LHCN-M2 (cell line): ENCODE measurements at places on chromosomes 5 and 9.

GRCh38 chr9:6305954-6306563 is 22.1 kb upstream of the TPD52L3 start:
- peak; percentile 31 for DNase-seq

DNA sequence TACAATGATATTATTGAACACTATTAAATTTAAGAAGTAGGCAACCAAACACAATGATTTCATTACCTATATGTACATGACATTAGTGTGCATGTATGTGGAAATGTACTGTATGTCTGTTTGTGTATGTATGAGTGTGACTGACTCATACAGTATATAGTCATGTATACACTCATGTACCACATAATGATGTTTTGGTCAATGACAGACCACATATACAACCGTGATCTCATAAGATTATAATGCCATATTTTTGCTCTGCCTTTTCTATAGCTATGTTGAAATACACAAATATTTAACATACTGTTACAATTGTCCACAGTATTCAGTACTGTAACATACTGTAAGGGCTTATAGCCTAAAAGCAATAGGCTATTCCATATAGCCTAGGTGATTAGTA is 19.7 kb downstream of the SVEP1 start:
- DNase-seq = no peak

- no peak for DNase-seq
These were observed 839 bp downstream of the KCNV2 start for GRCh38 chr9:2718001-2718697.

DNA sequence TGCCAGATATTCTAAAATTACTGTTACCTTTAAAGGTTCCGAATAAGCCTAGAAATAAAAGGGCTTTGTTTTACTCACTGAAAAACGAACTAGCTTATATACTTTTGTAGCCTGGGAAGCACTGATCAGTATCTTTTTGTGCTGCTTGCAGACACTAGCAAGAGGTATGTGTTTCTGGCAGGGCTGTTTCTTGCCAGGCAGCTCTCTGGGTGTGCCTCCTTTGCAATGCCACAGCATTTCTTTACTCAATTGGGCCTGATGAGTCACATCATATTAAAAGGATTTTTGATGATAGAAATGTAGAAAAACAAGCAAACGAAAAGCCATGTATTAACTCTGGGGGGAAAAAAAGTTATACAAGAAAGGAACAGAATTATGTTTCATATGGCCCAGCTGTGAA is 35.6 kb downstream of the CD180 start:
- DNase-seq = peak; percentile 61

- DNase-seq = peak; percentile 46
These were observed 36.9 kb downstream of the ANKRD33B start for GRCh38 chr5:10600626-10601245.

DNA sequence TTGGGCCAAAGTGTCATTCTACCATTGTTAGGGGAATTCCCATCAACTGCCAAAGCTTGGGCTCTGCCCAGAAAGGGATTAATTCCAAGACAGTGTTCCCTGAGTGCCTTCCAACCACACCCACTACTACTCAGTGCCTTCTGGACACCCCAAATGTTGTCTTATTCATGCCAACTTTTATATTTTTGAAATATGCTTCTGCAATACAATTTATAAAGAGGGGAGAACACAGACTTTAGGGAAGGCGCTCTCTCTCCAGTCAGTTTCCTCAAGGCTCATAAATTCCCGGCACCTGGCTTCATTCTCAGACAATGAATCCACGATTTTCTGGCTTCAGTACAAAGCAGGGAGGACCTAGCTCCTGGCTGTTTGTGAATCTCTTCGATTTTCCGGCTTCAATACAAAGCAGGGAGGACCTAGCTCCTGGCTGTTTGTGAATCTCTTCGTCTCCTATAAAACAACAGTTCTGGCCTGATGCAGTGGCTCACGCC is 120.1 kb upstream of the MYO10 start:
- DNase-seq = peak; percentile 24

- DNase-seq = no peak
These were observed 90.0 kb upstream of the CTSL start for GRCh38 chr9:87635656-87636501.

DNA sequence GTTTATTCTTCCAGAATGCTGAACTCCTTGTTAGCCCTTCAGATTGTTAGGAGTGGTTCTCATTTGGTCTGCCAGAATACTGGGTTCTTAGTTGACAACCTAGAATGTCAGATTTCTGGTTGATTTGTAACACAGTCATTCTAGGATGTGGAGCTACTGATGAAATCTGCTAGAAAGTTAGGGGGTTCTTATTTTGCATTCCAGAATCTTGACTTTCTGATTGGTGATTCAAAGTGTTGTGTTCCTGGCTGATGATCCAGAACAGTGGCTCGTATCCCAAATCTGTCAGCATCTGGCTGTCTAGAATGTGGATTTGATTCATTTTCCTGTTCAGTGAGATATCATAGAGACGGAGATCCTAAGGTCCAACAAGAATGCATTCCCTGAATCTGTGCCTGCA is 21.9 kb downstream of the PTGS1 start:
- no peak for DNase-seq

GRCh38 chr5:120684749-120685415 is 220.8 kb downstream of the PRR16 start:
- peak; percentile 28 for DNase-seq

DNA sequence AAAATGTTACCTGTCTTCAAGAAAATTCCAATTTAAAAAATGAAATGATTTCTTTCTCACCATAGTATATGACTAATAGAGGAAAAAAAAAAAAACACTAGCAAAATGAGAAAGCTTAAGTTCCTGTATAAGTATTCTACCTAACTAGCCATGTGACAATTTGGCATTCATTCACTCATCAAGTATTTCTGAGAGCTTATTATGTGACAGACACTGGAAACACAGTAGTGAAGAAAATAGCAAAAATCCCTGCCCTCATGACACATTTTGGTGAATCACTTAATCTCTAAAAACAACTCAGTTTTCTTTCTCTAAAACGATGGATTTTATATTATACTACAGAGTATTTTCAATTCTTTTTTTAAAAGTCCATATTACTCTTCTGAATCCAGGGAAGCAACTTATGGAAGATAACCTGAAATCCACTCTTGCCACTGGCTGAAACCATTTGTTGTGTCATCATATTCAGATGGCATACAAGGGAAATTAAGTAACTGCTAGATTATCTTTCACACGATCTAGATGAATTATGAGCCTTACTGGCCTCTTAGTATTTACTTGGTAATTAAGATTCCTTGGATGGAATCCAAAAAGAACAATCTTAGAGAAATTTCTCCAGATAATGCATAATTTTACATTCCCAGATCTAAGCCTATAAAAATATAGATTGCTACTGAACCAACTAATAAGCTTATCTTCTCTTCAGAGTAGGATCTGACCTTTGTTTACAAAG is 5.5 kb downstream of the PTBP3 start:
- DNase-seq = peak; percentile 45

GRCh38 chr5:55324815-55325418 is 17.1 kb downstream of the MTREX start:
- peak; percentile 52 for DNase-seq

DNA sequence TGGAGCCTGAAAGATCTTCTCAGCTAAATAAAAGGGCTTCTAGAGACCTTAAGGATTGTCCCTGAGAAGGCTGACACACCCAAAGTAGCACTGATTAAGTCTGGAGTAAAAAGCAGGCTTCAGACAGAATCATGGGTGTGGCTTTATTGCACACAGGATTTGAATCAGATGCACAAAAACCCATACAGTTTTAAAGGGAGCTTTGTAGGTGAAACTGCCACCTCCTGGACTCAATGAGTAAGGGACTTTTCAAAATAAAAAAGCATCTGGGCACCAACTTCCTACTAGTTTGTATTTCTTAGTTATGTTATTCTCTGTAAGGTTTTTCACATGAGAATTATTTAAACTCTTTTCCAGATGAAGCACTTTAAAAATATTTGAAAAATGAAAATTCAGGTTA is 129.4 kb downstream of the EDIL3 start:
- peak; percentile 59 for DNase-seq

DNA sequence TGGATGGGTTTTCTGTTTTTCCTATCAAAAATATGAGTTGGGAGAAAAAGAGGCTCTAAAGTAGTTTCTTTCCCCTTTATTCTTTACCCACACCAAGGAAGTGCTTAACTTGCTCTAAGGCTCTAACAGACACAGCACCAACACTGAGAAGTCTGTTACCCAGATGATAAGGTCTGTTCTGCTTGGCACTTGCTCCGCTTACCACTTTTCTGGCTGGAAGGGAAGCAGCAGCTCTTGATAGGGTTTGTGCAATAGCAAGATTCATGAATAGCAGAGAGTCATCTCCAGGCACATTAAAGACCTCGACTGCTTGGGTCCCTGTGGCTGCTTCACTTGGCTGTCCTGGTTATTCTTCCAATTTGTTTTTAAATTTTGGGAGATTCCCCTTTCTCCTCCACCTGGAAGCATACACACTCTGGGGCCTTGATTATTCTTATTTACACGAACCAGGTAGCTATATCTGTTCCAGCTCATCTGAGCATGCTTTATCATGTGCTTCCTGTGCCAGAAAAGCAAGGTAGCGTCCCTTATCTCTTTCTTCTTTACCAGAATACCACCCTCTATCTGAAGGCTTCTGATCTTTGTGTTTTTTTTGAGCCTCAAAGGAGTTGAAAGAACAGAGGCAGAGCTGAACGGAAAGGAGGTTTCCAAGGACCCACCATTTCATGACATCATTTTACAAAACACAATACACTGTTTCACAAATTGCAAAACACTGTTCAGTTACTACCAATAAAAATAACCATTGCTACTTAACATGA is 24.8 kb downstream of the PPP3R2 start:
- DNase-seq = no peak

DNA sequence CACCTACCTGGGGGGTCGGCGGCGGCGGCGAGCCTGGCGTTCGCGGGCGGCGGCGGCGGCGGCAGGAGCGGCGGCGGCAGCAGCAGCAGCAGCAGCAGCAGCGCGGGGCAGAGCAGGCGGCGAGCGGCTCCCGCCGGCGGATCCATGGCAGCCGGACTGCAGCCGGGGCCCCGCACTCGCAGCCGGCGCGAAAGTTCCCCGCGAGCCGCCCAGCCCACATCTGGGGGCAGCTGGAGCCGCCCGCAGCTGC is 153 bp downstream of the ADAMTS2 start:
- DNase-seq = no peak

DNA sequence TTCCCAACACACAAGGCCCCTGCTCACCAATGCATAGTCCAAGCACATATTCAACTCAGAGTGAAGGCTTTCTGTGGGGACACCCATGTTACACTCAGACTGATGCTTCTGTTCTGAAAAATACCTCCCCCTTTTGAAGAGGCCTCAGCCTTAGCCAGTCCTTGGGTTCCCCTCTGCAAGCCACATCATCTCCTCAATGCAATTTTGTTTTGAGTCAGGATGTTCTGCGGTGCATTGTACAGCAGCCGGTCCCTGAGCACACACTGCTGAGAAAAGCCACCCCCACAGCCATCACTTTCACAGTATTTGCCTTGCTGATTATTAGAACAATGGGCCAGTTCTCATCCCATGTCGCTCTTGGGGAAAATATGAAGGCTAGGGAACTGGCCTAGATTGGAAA is 241.2 kb downstream of the FAM114A2 start:
- DNase-seq = no peak

GRCh38 chr9:18684593-18685317 is 210.8 kb downstream of the ADAMTSL1 start:
- no peak for DNase-seq

DNA sequence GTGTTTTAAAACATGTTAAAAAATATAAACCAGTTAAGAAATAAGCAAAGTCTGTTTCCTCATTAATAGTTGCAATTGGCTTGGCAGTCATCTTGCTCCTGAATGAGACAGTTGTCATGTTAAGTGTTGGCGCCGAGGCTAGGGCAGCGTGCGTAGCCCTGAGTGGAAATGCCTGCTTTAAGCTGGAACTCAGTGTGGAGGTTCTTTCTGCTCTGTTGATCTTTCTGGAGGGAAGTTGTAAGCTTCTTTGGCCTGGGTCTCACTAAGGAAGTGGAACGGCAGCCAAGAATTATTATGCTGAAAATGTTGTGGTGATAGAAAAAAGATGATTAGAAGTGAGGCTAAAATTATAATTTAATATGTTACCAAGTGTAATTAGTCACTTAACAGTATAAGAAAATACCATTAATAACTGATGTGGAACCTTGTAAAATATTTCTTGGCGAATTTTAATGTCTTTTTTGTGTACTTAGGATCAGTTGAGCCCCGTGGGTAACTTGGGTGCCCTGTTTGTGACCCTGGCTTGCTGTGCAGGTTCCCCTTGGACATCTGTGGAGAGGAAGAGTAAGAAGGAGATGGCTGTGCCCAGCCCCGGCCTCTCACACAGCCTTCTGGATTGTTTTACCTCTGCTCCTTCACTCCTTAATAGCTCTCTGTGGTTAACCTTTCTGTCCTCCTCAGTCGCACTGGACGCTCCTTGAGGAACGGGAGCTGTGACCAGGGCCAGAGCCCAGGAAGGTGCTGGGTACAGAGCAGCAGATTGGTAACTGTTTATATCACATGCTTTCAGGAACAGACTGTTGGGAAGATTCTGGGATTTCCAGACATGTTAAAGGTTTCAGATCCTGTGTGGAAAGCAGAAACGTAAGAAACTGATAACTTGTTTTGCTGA is 31.0 kb downstream of the PCBD2 start:
- no peak for DNase-seq

- peak; percentile 95 for DNase-seq
These were observed 52.2 kb upstream of the TUT7 start for GRCh38 chr9:86406366-86406765.

- DNase-seq = no peak
These were observed 459.0 kb downstream of the TLE4 start for GRCh38 chr9:80030801-80031200.

GRCh38 chr5:127581450-127581849 is 64.0 kb downstream of the PRRC1 start:
- DNase-seq = no peak
